ENCODE measurements at places on chromosomes 7 and 10.

GRCh38 chr7:43198599-43199090 is 86.2 kb downstream of the HECW1 start:
- no peak for DNase-seq

DNA sequence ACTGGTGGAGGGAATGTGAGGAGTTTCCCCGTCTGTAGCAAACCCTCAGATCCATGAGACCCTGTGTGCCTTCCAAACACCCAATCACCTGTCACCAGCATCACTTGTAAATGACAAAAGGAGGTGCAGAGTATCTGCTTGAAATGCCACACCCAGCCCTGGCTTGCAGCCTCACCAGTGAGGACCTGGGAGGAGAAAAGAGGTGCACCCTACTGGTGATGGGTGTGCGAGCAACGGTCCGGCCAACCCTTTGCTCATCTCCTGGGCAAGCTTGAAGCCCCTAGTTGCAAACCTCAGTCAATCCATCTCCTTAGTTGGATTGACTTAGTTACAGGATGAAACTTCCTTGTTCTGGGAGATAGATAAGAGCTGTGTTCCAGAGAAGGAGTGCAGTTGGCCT is 62.4 kb upstream of the WAPL start:
- DNase-seq, result no peak

DNA sequence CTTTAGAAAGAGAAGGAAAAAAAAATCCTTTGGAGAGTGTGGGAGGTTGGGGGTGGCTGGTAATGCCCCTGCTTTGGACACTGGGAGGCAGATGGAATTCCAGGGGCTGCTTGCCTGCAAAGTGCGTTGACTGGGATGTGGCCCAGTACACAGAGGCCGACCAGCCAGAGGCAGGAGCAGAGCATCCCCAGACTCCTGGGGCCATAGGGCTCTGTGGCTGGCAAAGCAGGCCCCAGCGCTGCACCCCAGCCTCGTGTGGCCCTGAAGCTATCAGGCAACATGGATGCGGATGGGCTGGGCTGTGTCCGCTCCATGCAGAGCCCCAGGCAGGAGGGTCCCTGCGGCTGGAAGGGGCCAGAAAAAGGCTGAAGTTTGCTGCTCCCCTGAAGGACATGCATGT is 361.6 kb upstream of the FZD8 start:
- DNase-seq, result no peak

DNA sequence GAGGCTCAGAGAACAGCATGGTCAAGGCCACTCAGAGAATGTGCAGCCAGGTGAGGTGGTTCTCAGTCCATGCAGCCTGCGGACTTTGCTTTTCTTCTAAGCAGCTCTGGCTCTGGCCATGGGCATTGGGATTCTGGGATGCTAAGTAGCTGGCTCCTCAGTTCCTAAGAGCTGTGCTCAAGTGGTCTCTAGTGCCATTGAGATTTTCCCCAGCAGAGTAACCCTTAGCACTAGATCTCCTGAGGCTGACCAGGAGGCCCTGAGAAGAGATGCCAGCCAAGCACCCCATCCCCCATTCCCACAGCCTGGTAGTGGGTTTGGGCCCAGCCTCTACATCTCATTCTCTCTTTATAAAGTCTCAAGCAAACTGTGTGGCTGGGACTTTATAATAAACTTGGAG is 77.1 kb downstream of the KCNMA1 start:
- no peak for DNase-seq

- DNase-seq, result no peak
Measured at GRCh38 chr10:77510294-77510693, 127.3 kb downstream of the KCNMA1 start.

- DNase-seq, result no peak
Measured at GRCh38 chr10:120599200-120599724, 142.2 kb downstream of the PLPP4 start.

- no peak for DNase-seq
Measured at GRCh38 chr10:78520737-78521430, 487.2 kb downstream of the RPS24 start.

GRCh38 chr7:69676247-69676646 is 78.0 kb downstream of the AUTS2 start:
- DNase-seq, result no peak

- DNase-seq, result no peak
Measured at GRCh38 chr10:90399782-90400181, 458.1 kb downstream of the HTR7 start.

DNA sequence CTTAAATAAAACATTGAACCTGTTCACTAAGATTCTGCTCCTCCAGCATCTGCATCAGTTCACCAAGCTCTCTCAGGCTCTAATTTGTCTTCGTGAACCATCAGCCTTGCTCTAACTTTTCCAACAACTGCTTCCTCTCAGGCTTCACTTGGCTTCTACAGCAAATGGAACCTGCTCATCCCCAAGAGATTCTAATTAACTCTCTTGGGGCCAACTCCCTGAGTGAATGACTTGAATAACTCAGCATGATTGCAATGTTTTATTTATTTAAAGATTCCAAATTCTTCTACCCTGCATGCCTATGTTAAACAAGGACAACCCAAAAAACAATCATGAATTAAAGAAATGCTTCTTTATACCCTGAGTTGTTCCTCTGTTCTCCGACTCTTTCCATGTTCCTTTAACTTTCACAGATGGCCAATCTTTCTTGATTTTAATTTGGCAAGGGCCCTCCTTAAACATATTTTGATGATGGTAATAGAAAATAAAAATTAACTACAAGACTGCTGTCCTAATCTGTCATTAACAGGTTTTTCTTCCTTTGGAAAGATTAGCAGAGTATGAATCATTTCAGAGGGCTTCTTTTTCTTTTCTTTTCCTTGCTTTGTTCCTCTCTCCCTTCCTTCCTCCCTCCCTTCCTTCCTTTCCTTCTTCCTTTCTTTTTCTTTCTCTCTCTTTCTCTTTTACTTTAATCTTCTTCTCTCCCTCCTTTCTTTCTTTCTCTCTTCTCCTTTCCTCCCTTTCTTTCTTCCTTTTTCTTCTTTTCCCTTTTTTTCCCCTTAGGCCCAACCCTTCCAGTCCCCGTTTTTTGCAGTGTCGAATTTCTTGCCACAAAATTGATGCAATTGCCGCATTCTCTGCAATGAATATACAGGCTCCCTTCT is 195.0 kb upstream of the RHOBTB1 start:
- DNase-seq, result no peak

DNA sequence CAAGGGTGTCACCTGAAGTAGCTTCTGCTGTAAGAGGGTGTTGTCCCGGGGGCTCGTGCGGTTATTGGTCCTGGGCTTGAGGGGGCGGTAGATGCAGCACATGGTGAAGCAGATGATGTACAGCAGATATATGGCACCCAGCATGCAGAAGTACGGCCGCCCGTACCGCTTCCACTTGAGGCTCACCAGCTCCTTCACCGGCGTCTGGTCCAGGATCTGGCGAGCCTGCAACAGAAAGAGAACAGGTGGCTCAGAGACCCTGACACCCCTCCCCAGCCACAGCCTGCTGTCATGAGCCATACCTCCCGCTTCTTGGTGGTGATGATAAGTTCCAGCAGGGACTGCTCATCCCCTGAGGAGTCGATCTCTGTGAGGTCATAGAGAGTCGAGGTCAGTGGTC is 10.1 kb downstream of the TRPV6 start:
- DNase-seq, result no peak

GRCh38 chr10:3085785-3086567 is 18.6 kb downstream of the PFKP start:
- DNase-seq, result no peak

GRCh38 chr7:142809671-142810070 is 38.9 kb downstream of the PRSS2 start:
- DNase-seq, result no peak

GRCh38 chr7:36814311-36814710 is 90.0 kb upstream of the AOAH start:
- DNase-seq, result no peak

GRCh38 chr7:88480896-88481295 is 174.2 kb upstream of the STEAP4 start:
- no peak for DNase-seq

- DNase-seq, result no peak
Measured at GRCh38 chr10:117391436-117392205, 16.4 kb upstream of the PDZD8 start.

DNA sequence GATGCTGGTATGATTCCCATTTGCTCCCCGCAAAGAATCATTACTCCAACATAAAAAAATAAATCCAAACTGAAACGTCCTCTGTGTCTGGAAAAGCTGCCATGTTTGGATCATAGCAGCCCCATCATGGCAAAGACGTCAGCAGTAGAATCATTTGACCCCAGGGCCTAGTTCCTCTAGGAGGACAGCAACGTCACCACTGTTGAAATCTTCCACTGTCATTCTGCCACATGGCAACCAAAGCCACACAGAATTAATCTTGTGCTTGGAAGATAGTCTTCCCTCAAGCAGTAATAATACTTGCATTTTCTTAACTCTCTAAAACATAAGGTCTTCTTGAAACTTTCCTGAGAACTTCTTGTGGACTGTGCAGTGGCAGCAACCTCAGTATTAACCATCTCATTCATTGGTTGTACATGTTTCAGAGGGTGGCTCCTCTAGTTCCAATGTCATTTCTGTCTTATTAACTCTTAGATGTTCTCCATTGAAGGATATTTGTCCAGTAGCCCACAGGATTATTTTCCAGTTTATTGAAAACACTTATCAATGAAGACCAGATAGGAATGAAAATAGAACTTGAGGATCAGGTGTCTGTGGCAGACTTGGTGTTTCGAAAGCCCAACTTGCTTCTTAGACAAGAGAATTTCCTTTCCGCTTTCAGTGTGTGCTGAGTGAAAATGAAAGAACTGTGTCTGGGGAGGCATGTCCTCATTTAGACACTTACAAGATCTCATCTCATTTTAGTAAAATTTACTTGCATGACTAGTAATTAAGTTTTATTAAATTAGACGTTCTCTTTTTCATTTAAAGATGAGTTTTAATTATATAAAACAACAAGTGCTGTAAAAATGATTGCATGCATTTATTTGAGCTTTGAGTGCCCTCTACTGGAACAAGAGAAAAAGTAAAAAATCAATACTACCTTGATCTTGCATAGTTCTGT is 28.9 kb upstream of the INHBA start:
- DNase-seq, result no peak

Data from effector CD4-positive, alpha-beta T cell (primary cell).